ENCODE measurements at places on chromosomes 5 and 9.
A peak's percentile ranks its signal among the peaks of the same experiment; 100 is the strongest.

- DNase-seq = no peak
These were observed 818.5 kb downstream of the SEMA5A start for GRCh38 chr5:8727396-8727795.

DNA sequence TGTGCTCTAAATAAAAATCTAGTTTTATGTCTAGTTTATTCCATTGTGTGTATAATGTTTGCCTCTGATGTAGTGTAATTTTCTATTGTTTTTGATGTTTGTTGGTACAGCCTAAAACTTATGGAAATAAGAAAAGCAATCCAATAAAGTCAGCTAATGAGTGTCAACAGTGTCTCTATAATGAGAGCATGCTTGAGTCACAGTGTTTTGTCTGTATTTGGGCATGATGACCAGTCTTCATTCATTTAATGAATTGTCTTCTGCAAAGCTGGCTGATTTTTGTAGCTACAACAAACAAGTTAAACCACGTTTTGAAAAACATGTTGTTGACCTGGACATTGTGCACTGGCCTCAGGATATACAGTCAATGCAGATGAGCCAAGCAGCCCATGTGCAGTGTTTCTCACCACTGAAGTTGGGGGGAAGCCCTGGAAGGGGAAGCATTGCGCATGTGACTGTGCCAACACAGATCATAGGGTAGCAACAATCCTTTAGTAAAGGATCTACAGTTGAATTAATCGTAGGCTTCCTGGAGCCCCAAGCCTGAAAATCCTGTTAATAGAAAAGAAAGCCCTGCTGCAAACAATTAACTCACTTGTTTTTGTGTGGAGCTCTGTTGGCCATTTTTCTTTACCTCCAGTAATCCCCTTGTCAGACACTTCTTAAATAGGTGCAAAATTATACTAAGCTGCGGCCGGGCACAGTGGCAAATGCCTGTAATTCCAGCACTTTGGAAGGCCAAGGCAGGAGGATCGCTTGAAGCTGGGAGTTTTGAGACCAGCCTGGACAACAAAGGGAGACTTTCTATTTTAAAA lies 88.0 kb downstream of the INIP start:
- DNase-seq = no peak

GRCh38 chr5:129098488-129099183 lies 4.1 kb downstream of the ISOC1 start:
- no peak for DNase-seq

GRCh38 chr5:29697785-29698414 lies 1495.6 kb upstream of the CDH6 start:
- no peak for DNase-seq

DNA sequence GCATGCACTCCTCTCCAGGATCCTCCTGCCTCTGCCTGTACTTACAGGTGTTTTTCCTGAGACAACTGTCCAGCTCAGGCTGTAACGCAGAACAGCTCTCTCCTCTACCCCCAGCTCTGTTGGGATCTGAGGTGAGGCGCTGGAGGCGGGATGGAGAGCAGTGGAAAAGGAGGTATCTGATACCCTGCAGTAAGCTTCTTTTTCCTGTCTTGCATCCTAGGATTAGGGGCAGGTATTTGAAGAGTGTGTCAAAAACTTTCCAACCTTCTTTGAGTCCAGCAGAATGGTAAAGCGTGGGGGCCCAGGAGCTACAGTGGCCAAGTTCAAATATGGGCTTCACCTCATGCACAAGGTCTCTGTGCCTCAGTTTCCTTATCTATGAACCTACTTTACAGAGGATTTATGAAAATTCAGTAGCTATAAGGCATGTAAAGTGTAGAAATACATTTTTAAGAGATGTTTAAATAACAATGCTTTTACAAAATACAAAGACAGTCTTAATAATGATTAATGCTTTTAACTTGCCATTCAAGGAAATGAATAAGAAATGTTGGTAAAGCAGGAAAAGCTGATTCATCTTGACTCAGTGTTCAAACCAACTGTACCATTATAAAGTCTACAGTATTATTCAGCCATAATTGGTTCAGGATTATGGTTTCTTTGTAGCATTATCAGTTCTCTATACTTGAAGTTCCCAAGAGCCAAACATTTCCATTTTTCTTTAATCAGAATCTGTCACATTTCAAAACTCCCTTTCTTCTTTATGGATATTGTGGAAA lies 26.1 kb downstream of the MAP1B start:
- DNase-seq = no peak

GRCh38 chr9:129840034-129840433 lies 4.8 kb downstream of the USP20 start:
- peak; percentile 20 for DNase-seq

- no peak for DNase-seq
These were observed 35.5 kb downstream of the OLFML2A start for GRCh38 chr9:124812441-124812876.

GRCh38 chr5:136276087-136276486 lies 83.1 kb upstream of the SMIM32 start:
- DNase-seq = no peak

DNA sequence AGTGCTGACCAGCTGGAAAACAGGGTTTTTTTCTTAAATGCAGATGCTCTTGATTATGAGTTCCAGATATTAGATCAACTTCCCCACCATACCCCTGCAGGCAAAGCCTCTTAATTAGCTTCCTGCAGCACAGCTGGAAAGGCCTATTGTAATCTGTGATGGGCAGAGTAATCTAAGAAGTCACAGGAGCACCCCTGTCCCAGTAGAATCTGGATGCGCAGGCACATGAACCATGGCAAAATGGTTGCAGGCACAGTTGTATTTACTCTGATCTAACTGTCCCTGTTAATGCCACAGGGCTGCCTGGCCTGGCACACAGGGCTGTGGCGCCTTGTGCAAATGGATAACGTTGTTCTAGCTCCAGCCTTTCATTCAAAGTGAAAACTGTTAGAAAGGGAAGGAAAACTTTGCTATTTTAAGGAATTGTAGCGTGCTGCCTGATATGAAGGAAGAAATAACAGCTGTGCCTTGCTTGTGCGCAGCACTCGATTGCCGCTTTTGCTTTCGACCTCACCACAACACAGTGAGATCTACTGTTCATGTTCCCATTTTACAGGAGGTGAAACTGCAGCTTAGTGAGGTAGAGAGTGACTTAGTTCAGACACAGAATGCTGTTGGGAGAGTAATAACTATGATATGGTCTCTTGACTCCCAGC lies 2.3 kb downstream of the TGFBI start:
- no peak for DNase-seq

All from activated CD4-positive, alpha-beta T cell treated with anti-CD3 and anti-CD28 coated beads, Interleukin-2, amount 50 U/mL, for 1 hour (primary cell).